ENCODE measurements at places on chromosomes 2 and 18. TPM values are rescaled to one million over a fixed set of nuclear protein-coding genes. Genes with fewer than 3 reads are reported as not detected.

DNA sequence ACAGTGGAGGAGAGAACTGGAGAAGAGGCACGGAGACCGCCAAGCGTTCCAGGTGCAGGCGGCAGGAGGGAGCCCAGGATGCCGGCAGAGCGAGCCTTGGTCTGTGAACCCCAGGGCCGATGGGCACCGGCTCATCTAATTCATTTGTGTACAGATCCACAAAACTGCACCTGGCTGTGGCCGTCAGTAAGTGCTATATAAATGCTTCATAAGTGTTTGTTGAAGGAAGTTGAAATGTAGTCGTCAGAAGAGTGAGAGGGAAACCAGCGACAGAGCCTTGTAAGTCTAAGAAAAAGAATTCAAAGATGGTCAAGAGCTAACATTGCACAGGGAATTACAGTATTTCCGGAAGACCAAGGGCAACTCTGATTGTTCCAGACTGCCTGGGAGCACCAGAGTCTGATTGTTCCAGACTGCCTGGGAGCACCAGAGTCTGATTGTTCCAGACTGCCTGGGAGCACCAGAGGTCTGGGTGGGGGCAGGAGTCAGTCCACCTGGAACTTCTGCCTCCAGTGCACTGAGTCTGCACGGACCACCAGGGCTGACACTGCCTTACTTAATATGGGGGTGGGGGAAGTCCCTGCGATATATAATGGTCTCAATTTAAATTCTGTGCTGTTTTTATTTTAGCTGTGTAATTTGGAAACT is 112.3 kb downstream of the BCL2 start:
- DNase-seq: no peak

ABCG5 gene
- polyA plus RNA-seq: 1.8 TPM

GRCh38 chr2:143842836-143843235 is 677.1 kb downstream of the ZEB2 start:
- DNase-seq: no peak

OSGEPL1 gene
- 8.3 TPM for polyA plus RNA-seq

DNA sequence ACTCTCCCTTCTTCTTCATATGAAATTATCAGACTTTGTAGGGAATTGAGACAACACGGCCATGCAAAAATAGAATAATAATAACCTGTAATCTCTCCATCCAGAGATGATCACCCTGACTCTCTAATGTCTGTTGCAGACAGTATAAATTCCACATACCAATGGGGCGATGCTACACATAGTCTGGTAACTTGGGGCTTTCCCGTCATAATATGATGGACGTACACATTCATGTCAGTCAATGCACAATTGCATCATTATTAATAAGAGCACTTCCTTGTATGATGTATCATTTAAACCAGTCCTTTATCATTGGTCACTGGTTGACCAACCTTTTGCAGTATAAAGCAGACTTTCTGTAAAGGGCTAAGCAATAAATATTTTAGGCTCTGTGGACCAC is 39.5 kb upstream of the SCLY start:
- DNase-seq: no peak

TMEM131 gene
- 21.1 TPM for polyA plus RNA-seq

DNA sequence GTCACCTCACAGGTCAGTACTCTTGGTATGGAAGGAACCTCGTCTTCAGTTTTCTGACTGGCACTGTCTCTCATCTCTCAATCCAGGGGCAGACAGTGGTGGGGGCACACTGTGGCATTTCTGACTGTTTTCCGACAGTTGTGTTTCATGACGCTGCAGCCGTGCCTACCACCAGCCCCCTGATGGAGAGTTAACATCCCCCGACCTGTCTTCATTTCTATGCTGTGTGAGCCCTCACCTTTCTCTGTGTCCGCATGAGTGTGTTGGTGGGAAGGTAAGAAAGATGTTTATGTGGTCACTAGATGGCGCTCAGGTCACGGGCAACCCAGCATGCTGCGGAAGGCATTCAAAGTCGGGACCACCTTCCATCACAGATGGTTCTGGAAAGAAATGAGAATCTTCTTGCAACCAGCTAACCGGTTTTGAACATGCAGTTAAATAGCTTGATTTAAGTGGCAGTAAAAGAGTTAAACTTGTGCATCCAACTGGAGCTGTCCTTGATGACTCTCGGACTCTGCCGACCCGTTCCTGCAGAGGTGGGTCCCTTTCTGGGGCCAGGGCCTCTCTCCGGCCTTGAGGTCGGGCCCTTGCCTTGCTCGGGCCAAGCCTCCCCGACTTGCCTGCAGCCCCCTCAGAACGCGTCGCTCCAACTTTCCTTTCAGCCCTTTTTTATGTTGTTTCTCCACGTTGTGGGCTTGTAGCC is 92.4 kb downstream of the DYSF start:
- peak; percentile 82 for DNase-seq

DNA sequence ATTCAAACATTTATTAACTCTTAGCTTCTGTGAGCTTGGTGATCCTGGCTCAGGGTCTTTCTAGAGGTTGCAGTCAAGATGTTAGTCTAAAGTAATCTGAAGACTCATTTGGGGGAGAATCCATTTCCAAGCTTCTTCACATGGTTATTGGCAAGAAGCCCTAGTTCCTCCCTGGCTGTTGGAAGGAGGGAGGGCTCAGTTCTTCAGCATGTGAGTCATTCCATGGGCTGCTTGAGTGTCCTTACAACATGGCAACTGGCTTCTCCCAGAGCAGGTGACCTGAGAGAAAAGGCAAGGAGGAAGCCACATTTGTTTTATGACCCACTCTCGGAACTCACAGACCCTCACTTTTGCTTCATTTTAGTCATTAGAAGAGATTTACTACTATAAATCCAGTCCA is 10.6 kb upstream of the C2orf74 start:
- DNase-seq: no peak

- no peak for DNase-seq
Observed at GRCh38 chr2:241584436-241584835, 25.9 kb downstream of the BOK start.

PEX13 gene
- polyA plus RNA-seq: 24.9 TPM

GRCh38 chr2:138515092-138515491 is 13.5 kb downstream of the SPOPL start:
- no peak for DNase-seq

PTCD3 gene
- polyA plus RNA-seq: 59.2 TPM

TWIST2 gene
- 13.5 TPM for polyA plus RNA-seq

- no peak for DNase-seq
Observed at GRCh38 chr2:233498126-233498525, 68.5 kb downstream of the USP40 start.

- DNase-seq: no peak
Observed at GRCh38 chr2:83106853-83107252, 1352.2 kb downstream of the SUCLG1 start.

VRK2 gene
- polyA plus RNA-seq: 16.5 TPM

DNA sequence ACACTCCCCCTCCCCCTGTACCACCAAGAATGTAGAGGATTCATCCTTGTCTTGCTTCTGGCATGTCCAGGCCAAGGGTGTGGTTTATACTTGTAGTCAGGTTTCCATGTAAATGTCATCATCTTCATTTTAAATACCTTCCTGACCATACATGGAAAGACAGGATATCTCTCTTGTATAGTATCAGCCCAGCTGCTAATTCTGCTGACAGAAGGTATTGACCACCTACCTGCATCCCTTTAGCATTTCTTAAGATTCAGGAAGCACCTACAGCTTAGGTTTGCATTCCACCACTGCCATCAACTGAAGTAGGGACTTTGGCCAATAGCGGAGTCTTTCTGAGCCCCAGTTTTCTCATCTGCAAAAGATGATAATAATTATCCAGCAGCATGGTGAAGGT is 22.9 kb upstream of the FSHR start:
- no peak for DNase-seq

CHAC2 gene
- 3.8 TPM for polyA plus RNA-seq

GPD2 gene
- polyA plus RNA-seq: 10.8 TPM

MC4R gene
- polyA plus RNA-seq: not detected

Data from hepatocyte (in vitro differentiated cells).